Adrenal gland (tissue), 19 donors: ENCODE measurements at places on chromosomes 11 and 22. TPM values are rescaled to one million over a fixed set of nuclear protein-coding genes. Genes with fewer than 3 reads are reported as not detected.

GRCh38 chr11:123531325-123531724 is 101.3 kb downstream of the GRAMD1B start:
- H3K27me3 ChIP-seq, result no peaks in the 10 kb centered on the region
- no peak overlapping the region for H3K27ac ChIP-seq
- no peak overlapping the region for H3K4me3 ChIP-seq
- no peaks in the 10 kb centered on the region for H3K36me3 ChIP-seq

TRIM51 gene
- polyA plus RNA-seq, result not detected

- no peaks in the 10 kb centered on the region for H3K36me3 ChIP-seq
- H3K27me3 ChIP-seq, result no peaks in the 10 kb centered on the region
Observed at GRCh38 chr11:7353100-7353499, 101.4 kb downstream of the SYT9 start.

BAIAP2L2 gene
- 6.0 TPM for polyA plus RNA-seq

DNA sequence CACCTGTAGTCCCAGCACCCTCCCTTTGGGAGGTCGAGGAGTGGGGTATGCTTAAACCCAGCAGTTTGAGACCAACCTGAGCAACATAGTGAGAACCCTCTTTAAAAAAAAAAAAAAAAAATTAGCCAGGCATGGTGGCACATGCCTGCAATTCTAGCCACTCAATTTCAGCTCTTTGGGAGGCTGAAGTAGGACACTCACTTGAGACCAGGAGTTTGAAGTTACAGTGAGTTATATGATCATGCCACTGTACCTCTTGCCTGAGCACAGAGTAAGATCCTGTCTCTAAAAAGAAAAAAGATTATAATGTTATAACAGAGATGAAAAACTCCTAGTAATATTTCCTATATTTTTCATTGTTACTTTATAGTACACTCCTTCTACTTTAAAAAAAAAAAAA is 23.9 kb downstream of the PIK3C2A start:
- H3K4me3 ChIP-seq, result no peak overlapping the region
- no peak for DNase-seq
- no peaks in the 10 kb centered on the region for H3K27me3 ChIP-seq
- H3K4me1 ChIP-seq, result no peaks in the 10 kb centered on the region

DNA sequence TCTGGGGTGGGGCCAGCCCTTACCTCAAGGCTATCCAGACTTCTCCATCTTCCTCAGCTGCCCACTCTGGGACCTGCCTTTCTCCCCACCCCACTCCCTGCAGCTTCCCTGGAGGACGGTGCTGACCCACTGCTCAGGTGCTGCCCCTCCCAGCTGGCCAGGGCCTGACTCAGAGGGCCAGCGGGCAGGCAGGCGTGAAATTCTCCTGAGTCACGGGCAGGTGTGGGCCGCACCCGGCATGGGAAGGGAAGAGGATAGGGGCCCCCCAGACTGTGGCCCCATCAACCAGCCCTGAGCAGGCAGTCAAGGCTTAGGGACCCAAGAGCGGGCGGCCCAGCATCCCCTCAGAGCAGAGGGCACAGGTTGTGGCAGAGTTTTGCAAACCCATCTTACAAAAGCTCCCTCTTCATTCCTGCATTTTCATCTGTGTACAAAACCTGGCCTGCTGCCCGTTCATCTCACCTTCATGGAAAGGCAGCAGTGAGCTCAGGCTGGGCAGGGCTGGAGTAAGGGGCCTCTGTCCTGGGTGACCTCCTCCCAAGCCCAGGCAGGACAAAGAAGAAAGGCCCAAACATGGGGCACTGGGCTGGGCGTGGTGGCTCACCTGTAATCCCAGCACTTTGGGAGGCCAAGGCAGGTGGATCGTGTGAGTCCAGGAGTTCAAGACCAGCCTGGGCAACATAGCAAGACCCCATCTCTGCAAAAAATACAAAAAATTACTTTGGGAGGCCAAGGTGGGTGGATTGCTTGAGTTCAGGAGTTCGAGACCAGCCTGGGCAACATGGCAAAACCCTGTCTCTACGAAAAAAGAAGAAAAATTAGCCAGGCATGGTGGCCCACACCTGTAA is 6.1 kb downstream of the RHOD start:
- H3K27ac ChIP-seq, result no peak overlapping the region
- no peaks in the 10 kb centered on the region for H3K36me3 ChIP-seq
- no peak for DNase-seq
- H3K4me3 ChIP-seq, result no peak overlapping the region

SLC7A4 gene
- polyA plus RNA-seq, result 0.73 TPM

DNA sequence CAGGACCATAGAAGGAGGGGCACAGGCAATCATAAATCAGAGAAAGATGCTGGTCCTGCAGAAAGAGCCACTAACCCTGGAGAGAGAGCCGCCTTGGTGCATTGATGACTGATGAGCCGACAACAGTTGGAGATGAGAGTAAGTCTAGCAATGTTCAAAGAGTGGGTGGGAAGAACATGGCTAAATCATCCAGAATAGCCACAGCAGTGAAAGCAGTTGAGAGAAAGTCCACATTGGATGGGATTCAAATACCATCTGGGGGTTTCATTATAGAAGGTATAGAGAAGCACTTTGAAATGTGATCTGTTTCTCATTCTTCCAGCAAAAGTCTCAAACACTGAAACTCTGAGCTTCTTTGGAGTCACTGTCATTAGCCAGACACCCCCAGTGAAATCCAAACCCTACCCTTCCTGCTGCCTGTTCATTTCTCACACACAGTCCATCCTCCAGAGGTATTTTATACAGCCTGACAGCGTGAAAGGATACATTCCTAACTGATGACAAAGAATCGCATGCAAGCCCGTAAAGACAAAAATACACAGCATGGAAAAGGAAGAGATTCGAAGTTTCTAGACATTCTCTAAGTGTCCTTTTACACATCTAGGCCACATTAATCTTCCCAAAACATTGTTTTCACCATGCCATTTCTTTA is 303.1 kb upstream of the MPPED2 start:
- H3K4me3 ChIP-seq, result no peak overlapping the region
- H3K27me3 ChIP-seq, result no peaks in the 10 kb centered on the region
- DNase-seq, result no peak
- no peaks in the 10 kb centered on the region for H3K36me3 ChIP-seq

VPS37C gene
- 14.2 TPM for polyA plus RNA-seq

GRCh38 chr22:38924347-38924952 is 33.0 kb upstream of the APOBEC3A start:
- H3K4me1 ChIP-seq, result peaks cover 15% of the 10 kb centered on the region
- DNase-seq, result peak; percentile 73
- peak overlapping the region; percentile 90 for H3K27ac ChIP-seq
- H3K27me3 ChIP-seq, result no peaks in the 10 kb centered on the region
- H3K36me3 ChIP-seq, result no peaks in the 10 kb centered on the region

DNA sequence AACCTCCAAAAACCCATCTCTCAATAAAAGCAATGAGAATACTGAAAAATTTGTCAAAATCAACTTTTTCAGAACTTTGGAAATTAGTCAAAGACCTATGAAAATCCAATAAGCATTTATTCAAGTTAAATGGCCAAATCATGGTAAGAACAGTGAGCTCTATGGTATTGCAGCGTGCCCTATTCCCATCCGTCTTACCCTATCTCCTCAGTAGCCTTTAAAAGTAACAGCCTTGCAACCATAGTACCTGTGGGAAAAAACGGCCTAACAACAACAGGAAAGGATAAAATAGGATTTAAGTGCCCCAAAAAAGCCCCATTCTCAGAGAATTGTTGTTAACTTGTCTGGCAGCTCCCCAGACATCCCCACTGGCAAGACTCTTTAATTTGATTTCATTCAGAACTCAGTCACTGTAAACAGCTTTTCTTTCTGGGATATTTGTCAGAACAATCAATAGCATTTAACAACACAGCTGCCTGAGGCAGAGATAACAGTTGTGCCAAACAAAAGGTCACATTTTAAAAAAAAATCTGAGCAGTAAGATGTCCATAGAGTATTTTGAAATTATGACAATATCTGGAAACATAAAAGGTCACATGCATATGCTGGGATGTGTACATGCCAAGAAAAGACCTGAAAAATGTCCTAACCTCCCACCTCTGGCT is 18.8 kb upstream of the MS4A8 start:
- no peak for DNase-seq
- H3K4me1 ChIP-seq, result no peaks in the 10 kb centered on the region
- no peak overlapping the region for H3K27ac ChIP-seq
- H3K27me3 ChIP-seq, result no peaks in the 10 kb centered on the region

GRCh38 chr22:36829370-36830002 is 12.7 kb upstream of the PVALB start:
- H3K27ac ChIP-seq, result no peak overlapping the region
- no peaks in the 10 kb centered on the region for H3K27me3 ChIP-seq
- DNase-seq, result no peak
- no peaks in the 10 kb centered on the region for H3K4me1 ChIP-seq
- H3K4me3 ChIP-seq, result no peak overlapping the region

DNA sequence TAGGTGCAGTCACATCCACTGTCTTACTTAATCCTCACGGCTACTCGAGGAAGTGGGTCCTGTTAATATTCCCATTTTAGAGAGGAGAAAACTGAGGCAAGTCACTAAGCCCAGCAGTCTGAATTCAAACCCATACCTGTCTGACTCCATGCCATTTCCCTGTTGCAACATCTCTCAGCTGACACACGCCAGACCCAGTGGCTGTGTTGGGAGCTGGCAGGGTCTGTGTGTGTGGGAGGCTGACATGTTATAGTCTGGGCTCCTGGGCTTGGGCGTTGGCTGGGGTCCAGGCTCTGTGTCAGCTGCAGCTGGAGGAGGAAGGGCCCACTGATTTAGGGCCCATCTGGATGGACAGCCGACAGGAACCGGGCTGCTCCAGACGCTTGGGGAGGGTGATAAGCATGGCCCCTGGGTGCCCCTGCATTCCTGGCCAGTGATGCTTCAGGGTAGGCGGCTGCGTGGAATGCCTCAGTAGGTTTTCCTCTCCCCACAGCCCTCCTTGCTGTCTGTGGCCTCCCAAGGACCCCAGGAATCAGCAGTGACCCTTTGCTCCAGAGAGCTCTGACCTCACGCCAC is 562.5 kb downstream of the MN1 start:
- peak; percentile 72 for DNase-seq
- no peak overlapping the region for H3K4me3 ChIP-seq
- no peaks in the 10 kb centered on the region for H3K36me3 ChIP-seq
- no peak overlapping the region for H3K27ac ChIP-seq
- no peaks in the 10 kb centered on the region for H3K4me1 ChIP-seq

DNA sequence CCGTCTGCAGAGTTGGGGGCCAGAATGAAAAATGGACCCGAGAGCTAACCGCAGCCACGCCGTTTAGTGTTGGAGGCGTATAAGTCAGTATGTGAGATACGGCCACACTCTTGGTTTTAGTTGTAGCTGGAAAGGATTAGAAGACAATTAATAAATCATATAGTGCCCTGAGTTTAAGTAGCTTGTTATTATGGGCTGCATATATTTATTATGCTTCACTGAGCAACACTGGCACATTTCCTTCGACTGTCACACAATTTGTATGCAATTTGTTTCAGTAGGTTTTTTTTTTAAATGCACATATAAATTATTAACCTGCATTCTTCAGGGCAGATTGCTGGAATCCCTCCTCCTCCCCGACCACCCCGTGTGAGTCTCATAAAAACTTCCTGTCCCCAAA is 56.9 kb downstream of the PKNOX2 start:
- no peak overlapping the region for H3K4me3 ChIP-seq
- no peaks in the 10 kb centered on the region for H3K4me1 ChIP-seq
- no peaks in the 10 kb centered on the region for H3K36me3 ChIP-seq
- no peaks in the 10 kb centered on the region for H3K27me3 ChIP-seq
- DNase-seq, result no peak

SPDYC gene
- 0.10 TPM for polyA plus RNA-seq

GRCh38 chr22:39684702-39685281 is 114.2 kb downstream of the CACNA1I start:
- H3K36me3 ChIP-seq, result no peaks in the 10 kb centered on the region
- no peak overlapping the region for H3K27ac ChIP-seq
- peaks cover 2% of the 10 kb centered on the region for H3K4me1 ChIP-seq
- no peak for DNase-seq
- no peaks in the 10 kb centered on the region for H3K27me3 ChIP-seq

GRCh38 chr11:66211100-66211499 is 57.3 kb upstream of the RAB1B start:
- H3K27me3 ChIP-seq, result no peaks in the 10 kb centered on the region
- DNase-seq, result no peak
- no peak overlapping the region for H3K27ac ChIP-seq

GRCh38 chr11:118099838-118100556 is 13.2 kb upstream of the SMIM35 start:
- peak; percentile 17 for DNase-seq
- H3K36me3 ChIP-seq, result no peaks in the 10 kb centered on the region
- H3K4me1 ChIP-seq, result no peaks in the 10 kb centered on the region
- no peaks in the 10 kb centered on the region for H3K27me3 ChIP-seq
- H3K27ac ChIP-seq, result peak overlapping the region; percentile 63
- no peak overlapping the region for H3K4me3 ChIP-seq

DNA sequence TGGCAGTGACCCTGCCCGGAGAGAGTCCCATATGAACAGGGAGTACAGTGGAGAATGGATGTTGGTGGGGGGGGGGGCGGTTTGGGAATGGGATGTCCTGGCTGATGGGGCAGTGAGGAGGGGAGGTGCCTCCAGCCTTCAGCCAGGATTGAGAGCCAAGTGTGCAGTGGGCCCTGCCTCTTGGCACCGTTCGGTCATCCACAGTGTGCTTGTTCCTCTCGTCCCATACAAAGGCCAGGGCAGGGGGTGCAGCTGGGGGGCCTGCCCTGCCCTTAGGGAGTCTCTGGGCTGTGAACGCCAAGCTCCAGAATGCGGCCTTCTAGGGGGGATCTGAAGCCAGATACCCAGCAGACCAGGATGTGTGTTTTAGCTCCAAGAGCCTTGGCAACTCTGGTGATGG is 34.0 kb downstream of the KCNC1 start:
- no peak overlapping the region for H3K27ac ChIP-seq
- H3K27me3 ChIP-seq, result no peaks in the 10 kb centered on the region
- H3K4me3 ChIP-seq, result no peak overlapping the region

DNA sequence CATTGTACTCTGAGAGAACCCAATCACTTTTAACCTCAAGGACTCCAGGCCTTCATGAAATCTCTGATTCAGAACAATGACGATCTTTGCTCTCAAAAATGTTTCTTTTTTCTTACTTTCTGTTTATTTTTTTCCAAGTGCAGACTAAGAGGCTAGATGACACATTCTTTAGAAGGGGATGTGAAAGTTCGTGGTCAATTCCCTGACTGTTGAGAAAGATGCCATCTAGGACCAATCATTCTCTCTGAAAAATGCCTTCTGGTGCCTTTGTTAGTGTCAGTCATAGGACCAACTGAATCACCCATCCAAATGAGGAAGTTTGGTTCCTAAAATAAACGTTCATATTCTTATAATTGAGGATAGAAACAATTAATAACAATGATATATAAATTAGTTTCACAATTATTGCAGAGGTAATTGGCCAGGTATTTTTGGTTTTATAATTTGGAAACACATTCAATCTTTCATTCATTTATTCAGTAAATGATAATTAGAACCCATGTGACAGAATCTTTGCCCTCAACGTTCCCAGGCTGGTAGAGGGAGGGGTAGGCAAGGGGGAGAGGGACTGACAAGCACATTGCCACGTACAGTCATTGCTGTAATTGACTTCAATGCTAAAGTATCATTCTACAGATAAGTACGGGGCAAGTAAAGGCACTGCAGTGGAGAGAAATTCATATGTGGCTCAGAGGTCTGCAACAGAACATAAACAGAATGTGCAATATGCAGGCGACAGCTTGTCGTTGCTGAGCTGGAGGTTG is 333.4 kb upstream of the MPPED2 start:
- no peaks in the 10 kb centered on the region for H3K36me3 ChIP-seq
- DNase-seq, result no peak
- H3K4me1 ChIP-seq, result no peaks in the 10 kb centered on the region

SUSD2 gene
- polyA plus RNA-seq, result 30.8 TPM

MRGPRX4 gene
- not detected for polyA plus RNA-seq

KLHL22 gene
- polyA plus RNA-seq, result 35.2 TPM

GRCh38 chr11:77093987-77094840 is 8.4 kb upstream of the OMP start:
- H3K27me3 ChIP-seq, result no peaks in the 10 kb centered on the region
- no peak overlapping the region for H3K27ac ChIP-seq
